Stimulated activated CD4-positive, alpha-beta T cell treated with anti-CD3 and anti-CD28 coated beads, Interleukin-4, amount 100 ng/mL, for 1 hour (primary cell): ENCODE measurements at places on chromosomes 4 and X.

GRCh38 chr4:88009871-88010270, 2.4 kb downstream of the PKD2 start:
- no peak for DNase-seq

DNA sequence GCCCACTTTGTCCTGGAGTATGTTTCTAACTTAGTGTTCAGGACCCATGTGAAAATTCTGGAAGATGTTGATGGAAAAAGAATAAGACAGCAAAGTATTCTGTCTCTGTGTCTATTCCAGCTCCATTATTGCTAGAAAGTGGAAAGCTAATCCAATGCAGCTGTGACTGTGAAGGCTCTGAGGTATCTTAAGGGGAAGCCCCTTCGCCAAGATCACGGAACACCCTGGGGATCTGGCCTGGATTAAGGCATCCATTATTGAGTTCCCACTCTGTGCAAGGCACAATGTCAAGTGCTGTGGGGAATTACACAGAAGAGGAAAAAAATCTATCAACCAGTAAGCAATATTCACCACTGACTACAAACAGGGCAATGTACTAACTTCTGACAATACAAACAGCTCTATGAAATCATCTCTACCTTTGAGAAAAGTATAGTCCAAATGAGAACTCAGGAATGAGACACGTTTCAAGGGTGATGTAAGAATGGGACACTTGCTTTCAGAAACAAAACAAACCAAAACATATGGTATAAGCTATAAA, 222.1 kb downstream of the LDB2 start:
- DNase-seq, result no peak

DNA sequence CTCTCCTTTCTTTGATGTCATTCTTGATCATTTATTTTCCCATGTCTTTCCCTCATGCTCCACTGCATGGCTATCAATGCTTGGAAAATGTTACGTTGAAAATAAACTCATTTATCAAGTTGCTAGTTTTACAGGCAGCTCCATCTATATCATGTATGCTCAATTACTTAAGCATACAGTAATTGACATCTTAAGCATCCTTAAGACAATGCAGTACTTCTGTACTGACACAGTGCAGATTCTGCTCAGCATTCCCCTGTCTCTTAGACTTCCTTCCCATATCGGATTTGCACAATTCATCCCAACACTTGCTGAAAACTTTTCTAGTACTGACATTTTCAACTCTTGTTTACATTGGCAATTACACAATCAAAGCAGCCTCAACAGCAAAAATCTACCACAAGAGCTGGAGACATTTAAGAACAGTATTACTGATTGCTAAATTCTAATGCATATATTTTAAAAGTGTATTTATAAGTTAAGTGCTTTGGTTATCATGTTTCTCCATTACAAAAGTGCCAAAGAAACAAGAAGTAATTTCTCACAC, 165.6 kb downstream of the ATP10D start:
- no peak for DNase-seq

- no peak for DNase-seq
Measured at GRCh38 chrX:135605906-135606305, 85.4 kb downstream of the INTS6L start.

DNA sequence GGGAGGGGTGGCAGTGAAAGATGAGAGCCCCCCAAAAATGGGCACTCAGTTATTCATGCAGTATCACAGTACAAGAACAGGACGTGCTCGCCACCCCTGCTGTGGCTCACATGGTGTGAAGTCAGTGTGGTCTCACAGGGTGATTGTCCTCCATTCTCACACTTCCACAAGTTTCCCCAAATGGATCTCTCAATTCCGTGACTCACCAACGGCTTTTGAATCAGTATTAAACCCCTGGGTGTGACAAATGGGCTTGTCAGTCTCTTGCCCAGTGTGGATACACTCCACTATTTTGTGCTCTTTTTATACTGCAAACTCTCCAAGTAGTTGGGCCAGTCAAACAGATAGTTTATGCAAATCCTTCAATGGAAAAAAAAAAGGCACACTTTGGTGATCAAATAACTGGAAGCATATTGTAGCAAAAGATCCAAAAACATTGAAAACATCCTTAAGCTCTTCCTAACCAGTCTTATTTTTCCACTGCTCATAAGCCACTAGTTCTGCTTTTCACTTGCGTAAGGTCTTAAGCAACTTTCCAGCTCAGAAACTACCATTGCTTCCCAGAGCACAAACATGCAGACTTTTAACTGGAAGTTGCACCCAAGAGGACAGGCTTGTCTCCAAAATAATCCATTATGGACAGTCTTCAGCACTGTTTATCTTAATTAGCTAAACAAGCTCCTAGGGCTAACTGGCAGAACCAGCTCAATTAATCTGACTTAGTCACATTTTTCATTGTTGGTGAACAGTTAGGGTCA, 365.7 kb downstream of the PPP3CA start:
- no peak for DNase-seq

GRCh38 chr4:76252271-76252653, 741 bp downstream of the FAM47E start:
- DNase-seq, result no peak

- no peak for DNase-seq
Measured at GRCh38 chr4:52932591-52933470, 70.7 kb downstream of the RASL11B start.

DNA sequence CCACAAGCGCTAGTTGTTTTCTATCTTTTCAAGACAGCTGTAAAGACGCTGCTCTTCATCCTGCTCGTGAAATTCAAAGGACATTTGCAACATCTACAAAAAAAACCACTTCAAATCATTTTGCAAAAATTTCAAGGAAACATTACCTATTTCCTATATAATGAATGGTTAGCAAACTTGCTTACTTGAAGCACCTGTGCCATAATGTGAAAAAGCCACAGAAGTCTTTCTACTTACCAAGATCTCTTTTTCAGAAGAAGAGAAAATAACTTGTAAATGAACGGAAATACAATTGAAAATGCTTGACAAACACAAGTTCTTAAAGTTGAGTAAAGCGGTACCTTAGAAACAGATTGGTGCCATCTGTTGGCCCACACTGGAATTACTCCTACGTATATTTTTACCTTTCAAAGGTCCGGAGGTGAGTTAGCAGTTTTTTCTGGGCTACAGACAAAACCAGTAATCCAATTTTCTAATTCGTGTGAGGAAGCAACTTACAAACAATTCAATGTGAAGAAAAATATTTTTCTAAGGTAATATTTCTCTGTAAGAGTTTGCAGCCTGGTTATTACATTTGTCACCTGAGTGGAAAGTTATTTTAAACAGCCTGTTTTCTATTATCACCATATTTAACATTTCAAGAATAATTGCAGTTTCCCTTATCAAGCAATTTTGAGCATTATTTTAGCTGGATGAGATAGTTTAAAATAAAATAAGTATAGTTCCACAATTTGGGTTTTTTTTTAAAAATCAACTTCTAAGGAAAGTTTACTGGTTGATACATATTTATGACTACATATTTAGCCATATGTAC, at the start of gene TLR6:
TLR6 (minus strand) TSS at position 294 of the 814 bp plus-strand sequence. CDS start 27,344 bp downstream, outside the sequence.
- peak; percentile 49 for DNase-seq

DNA sequence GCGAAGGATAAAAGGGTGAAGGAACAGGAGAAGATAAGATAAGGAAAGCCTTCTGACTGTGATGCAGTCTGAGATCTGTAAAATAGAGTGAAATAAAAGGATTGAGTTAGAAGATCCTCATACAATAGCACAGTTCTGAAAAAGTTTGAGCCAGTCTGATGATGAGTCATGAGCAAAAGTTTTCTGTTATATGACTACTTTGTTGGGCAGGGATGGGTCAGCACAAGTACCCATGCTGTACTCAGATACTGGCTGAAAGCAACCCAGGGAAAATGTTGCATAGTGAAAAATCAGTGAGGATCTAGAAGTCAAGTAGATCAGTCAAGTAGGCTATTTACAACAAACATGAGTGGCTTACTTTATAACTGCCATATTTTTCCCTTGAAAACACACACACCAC, 253.5 kb downstream of the PCDH10 start:
- no peak for DNase-seq

DNA sequence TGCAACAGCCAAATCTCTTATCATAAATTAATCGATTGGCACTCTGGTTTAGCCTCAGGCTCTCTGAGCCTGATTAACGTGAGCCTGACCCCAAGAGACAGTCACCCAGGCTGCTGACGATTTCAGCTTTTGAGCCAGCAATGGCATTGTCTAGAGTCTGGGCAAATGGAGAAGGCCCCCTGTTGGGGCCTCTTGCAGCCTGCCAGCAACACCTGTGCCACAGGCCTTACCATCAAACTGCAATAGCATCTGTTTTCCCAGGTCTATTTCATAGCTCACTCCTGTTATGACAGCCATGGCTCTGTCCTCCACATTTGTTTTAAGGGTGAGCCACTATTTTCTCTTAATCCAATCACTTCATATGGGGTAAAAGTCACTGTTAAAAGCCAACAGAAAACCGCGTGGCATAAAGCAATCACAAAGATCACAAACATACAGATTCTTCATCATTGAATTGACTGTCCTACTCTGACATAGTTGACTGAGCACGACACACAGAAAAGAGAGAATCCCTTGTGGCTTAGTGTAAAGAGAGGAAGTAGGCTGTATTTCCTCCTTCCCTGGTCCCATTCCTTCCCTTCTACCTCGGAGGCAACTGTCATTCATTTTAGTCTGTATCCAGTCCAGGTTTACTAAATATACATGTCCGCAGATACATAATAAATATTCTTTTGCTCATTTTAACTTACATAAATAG, 47.8 kb downstream of the SLC9A7 start:
- no peak for DNase-seq

DNA sequence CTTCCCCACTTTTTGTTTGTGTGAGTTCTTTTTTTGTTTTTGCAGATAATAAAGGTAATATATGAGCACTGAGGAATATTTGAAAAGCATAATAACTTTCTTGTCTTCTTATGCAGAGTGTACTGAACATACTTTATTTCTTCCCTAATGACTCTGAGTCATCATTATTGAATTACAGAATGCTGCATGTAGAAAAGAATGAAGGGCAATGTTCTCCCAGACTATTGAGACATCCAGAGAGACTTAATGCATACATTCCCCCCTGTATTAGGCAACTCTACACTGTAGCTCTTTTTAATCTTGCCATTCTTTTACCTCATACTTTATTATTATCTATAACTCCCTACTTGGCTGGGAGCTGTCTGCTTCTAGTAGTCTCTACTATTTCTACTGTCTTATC, 240.5 kb upstream of the ANKRD50 start:
- DNase-seq, result no peak

GRCh38 chrX:29067351-29067750, 480.1 kb downstream of the IL1RAPL1 start:
- no peak for DNase-seq

DNA sequence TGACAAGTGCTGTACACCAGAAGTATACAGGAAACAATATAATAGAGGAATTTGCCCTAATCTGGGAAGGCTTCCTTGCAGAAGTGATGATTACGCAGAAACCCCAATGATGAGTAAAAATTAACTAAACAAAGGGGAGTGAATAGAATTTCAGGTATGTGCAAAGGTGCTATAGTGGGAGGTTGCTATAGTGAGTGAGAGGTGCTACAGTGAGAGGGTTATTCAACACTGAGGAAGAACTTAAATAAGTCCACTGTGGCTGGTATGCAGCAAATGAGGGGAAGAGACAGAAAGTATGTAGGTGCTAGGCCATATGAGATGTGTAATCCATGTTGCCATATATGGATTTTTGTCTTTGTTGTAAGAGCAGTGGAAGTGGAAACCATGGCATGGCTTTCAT, 69.5 kb downstream of the TRIM2 start:
- DNase-seq, result no peak

DNA sequence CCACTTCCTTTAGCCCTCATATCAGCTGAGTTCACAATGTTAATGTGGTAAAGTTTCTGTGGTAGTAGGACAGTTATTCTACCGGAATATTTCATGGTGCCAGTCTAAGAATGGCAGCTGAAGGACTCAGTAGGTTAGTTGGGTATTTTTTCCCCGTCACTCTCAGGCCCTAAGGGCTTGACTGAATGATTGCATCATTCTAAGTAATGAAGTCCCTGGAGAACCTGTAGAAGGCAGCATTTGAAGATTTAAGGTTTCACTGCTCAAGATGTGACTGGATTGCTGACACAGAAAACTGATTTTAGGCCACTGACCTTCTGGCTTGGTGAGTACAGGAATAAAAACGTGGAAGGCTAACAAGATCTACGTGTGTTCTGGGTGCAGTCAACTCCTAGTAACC, 657.3 kb downstream of the PCDH19 start:
- DNase-seq, result no peak

DNA sequence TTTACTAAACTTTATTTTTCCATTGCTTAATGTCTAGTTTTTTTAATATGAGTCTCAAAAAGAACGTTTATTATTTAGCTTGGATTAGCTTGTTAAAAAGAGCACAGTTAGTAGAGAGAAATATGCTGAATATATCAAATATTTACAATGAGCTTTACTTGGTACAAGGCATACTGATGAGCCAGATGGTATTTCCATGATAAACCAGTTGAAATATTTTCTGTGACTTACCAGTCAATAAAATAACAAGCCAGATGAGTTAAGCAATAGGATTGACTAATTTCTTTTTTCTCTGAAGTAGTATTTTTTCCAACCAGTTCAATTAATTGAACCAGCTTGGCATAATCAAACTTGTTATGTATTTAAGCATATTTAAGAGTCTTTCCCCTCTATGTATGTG, 134.1 kb downstream of the KLHL34 start:
- no peak for DNase-seq

- DNase-seq, result no peak
Measured at GRCh38 chr4:93084599-93085305, 743.8 kb upstream of the ATOH1 start.

DNA sequence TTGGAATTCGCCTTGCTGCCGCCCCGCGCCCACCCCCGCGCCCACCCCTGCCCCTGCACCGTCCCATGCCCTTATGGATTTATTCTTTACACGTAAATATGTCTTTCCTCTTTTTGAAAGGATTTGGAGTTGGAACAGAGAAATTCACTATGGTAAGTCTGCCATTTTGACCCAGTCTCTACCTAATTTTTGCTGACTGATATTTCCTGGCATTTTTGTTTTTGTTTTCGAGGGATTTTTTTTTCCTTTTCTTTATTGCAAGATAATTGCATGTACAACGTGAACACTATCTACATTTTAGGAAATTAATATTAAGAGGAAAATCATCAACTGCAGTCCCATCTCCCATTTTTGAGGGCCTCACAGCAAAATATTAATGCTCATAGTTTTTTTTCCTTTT, 468 bp upstream of the SPIN2B start:
- no peak for DNase-seq

GRCh38 chr4:181213551-181213950, 1029.7 kb upstream of the TENM3 start:
- no peak for DNase-seq

DNA sequence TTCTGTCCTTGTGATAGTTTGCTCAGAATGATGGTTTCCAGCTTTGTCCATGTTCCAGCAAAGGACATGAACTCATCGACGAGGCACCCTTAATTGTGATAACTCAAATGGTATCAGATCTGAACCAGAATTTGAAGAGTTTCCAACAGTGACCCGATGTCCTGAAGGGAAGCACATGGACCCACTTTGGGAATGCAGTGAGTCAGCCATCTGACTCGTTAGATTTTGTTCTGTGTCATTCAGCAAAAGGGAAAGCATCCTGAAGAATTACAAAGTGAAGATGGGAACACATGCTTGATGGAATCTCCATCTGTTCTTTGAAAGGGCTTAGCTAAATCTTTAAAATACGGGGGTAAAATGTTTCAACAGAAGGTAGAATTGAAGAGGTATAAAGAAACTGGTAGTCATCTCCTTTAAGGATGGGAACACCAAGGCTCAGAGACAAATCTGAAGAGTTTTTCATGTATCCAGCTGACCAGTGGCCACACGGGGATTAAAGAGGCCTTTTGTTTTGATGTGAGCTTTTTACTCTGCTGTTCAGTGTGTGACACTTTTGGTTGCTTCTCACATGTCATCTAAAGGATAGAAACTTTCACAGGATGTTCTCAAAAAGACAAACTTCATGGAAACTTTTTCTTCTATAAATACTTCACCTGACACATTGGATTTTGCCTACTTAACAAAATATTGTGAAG, 393.8 kb downstream of the INPP4B start:
- no peak for DNase-seq
